ENCODE measurements at places on chromosomes 12 and 14.

DNA sequence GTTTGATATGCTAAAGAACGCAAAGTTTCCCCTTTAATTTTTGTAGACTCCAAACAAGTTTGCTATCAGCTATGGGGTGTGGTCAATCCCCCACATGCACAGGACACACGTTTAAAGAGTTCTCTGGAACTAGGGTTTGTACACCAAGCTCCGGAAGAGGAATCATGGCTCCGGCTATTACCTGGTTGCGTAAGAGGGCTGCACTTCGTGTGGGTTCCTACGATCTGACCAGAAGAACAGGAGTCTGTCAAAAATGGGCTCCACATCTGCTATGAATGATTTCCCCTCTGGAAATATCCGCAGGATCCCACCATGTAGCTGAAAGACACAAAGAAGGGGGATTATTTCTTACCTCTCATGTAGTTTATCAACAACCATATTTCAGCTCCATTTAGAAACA is 22.0 kb downstream of the EGLN3 start:
- DNase-seq: no peak

- no peak for DNase-seq
Measured at GRCh38 chr14:76101391-76102379, 50.0 kb upstream of the GPATCH2L start.

DNA sequence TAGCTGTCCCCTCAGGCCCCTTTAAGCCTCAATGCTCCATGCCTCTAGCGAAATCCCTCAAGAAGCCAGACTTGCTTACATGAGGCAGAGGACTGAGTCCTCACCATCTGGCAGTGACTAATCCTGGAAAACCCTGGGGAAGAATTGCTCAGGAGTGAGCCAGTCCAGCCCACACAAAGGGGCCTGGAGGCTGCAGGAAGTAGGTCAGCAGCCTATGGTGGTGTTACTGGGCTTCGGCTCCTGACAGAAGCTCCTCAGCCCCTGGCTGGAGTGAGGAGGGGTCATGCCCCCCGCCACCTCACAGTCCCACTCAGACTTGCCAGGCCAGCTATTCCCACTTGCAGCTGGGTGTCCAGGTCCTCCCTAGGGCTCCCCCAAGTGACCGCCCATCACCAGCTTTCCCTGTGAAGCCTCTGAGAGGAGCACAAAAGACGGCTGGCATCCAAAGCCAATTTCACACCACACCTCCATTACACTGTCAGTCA is 250.5 kb downstream of the DPF3 start:
- peak; percentile 88 for DNase-seq

- DNase-seq: no peak
Measured at GRCh38 chr14:102264775-102265174, 40.2 kb downstream of the MOK start.

GRCh38 chr12:6347367-6348338 is 5.8 kb upstream of the TNFRSF1A start:
- DNase-seq: no peak

DNA sequence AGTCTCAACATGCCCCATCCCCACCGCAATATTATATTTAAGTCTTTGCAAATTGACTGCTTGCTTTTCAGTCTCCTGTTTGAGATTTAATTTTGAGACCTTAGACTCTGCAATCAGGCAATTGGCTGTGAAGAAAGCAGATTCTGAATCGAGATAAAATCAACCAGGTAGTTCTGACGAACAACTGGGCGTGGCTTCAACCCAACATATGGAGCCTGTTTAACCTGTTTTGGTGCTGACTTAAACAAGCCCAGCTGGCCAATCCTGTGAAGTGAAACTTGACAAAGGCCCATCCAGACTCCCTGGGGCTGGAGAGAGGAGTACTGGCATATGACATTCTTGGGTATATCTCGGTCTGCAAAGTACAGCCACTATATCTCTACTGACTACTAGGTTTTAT is 9.8 kb upstream of the CIPC start:
- DNase-seq: no peak

DNA sequence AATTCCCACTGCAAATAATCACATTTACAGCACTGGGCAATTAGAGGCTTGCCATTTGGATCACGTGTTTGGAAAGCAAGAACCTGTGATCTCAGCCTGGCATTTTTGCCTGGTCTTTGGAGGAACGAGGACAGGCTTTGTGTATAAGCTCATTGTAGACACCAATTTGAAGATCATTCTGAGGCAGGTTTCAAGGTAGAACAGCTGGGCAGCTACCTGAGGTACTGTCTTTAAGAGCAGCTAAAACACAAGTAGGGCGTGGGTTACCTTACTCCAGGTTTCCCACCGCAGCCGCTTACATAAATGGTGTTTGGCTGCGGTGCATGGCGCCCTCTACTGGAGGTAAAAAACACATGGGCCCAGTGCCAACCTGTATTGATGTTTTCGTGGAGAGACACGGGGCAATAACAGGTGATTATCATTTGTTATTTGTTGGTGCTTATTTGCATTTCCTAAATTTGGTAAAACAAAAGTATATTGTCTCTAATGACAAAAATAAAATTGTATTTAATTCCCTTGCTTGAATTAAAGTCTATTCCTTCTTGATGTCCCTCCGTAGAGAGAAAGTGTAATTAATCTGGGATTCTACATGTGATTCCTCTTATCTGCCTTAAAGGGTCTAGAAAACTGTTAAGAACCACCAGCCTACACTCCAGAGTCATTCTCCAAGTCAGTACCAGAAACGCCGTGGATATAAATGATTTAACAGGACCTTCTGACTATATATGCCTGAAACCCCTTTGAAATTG is 69.7 kb downstream of the SVOP start:
- peak; percentile 20 for DNase-seq

- no peak for DNase-seq
Measured at GRCh38 chr14:105943973-105944602, 417.7 kb downstream of the TMEM121 start.

- DNase-seq: no peak
Measured at GRCh38 chr12:111981987-111982386, 31.0 kb downstream of the TMEM116 start.

GRCh38 chr12:98803468-98804209 is 158.5 kb downstream of the APAF1 start:
- DNase-seq: no peak

GRCh38 chr12:2034633-2035430 is 18.0 kb upstream of the CACNA1C start:
- no peak for DNase-seq

DNA sequence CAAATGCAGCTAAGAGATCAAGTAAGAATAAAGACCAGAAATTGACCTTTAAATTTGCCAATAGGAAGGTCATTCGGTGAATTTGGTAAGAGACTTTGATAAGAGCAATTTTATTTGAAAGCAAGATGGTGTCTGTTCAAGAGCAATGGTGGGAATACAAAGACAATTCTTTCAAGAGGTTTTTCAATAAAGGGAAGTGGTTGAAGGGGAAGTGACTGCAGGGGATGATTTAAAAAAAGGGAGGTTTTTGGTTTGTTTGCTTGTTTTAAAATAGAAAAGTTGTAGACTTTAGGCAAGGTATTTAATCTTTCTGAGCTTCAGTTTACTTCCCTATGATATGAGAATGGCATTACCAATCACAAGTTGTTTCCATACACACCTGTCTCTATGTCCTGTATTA is 4.3 kb upstream of the APPL2 start:
- DNase-seq: no peak

GRCh38 chr12:78802593-78802992 is 62.0 kb upstream of the SYT1 start:
- no peak for DNase-seq

- no peak for DNase-seq
Measured at GRCh38 chr12:13093191-13093847, 10.1 kb downstream of the GSG1 start.

DNA sequence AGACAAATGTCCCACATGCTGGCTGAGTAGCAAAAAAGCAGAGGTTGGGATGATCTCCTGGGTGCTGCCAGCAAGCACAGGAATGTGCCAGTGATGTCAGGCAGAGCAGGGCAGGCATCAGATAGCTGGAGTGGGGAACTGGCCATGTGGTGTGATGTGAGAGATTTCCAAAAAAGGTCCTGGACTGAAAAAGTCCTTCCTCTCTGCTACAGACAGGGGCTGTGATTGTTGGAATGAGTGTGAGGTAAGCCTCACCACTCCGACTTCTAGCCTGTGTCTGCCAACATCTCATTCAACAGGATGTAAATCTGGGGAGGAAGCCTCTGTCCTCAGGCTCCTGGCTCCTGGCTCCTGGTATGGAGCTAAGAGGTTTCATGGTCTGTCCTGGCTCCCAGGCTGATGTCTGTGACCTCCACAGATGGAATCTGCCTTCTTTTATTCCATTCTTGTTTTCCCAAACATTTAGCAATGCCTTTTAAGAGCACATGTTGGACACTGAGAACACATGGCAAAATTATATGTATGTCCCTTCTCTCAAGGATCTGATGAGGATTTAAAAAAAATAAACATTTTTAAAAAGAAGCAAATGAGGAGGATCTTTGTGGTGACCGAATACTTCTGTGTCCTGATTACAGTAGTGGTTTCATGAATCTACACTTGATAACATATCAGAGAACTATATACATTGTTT is 50.1 kb upstream of the STK38L start:
- no peak for DNase-seq

- DNase-seq: no peak
Measured at GRCh38 chr12:58670623-58671022, 249.7 kb downstream of the LRIG3 start.

GRCh38 chr12:45587877-45588533 is 141.5 kb upstream of the ARID2 start:
- no peak for DNase-seq

GRCh38 chr14:76607510-76607909 is 153.8 kb upstream of the VASH1 start:
- DNase-seq: no peak

- DNase-seq: no peak
Measured at GRCh38 chr14:77097006-77097699, 905 bp upstream of the CIPC start.

DNA sequence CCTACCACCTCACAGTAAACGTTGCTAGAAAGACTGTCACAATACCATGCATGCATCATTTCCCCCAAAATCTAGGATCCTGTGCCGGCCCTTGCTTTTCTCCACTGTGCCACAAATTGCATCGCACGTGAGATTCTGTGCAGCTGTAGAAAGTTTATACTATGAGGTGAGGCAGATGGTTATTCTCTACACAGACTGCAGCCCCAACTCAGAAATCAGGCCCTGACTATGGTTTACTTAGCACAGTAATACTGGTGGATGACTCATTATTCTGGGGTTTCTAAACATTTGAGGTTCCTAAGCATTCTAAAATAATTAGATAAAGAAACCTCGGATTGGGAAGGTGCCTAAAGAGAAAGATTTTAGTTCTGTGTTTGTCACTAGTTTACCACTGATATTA is 163.8 kb upstream of the CCDC198 start:
- DNase-seq: no peak

- DNase-seq: no peak
Measured at GRCh38 chr14:96863327-96863985, 66.3 kb downstream of the VRK1 start.

- DNase-seq: no peak
Measured at GRCh38 chr14:20697273-20698017, 8.9 kb downstream of the ANG start.

- no peak for DNase-seq
Measured at GRCh38 chr12:130987151-130987931, 33.6 kb downstream of the ADGRD1 start.

- DNase-seq: no peak
Measured at GRCh38 chr12:112283546-112283945, 98.7 kb downstream of the HECTD4 start.

- no peak for DNase-seq
Measured at GRCh38 chr14:68408680-68409079, 384.2 kb downstream of the ZFP36L1 start.

DNA sequence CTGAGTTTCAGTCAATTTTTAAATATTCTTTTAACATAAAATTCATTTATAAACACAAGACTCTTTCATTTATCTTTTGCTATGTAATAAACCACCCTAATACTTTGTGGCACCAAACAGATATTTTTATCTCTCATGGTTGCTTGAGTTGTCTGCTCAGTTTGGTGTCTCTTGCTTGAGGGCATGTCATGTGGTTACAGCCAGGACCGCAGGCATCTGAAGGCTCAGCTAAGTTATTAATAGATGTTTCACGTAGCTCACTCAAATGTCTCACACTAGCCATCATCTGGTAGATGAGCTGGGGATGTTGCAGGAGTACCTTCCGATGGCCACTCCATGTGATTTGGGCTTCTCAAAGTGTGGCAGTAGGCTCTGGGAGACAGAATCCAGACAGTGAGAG is 597.8 kb downstream of the ETNK1 start:
- DNase-seq: no peak

GRCh38 chr14:29853272-29853671 is 74.4 kb downstream of the PRKD1 start:
- no peak for DNase-seq

GRCh38 chr14:55077170-55078151 is 26.0 kb downstream of the MAPK1IP1L start:
- no peak for DNase-seq

DNA sequence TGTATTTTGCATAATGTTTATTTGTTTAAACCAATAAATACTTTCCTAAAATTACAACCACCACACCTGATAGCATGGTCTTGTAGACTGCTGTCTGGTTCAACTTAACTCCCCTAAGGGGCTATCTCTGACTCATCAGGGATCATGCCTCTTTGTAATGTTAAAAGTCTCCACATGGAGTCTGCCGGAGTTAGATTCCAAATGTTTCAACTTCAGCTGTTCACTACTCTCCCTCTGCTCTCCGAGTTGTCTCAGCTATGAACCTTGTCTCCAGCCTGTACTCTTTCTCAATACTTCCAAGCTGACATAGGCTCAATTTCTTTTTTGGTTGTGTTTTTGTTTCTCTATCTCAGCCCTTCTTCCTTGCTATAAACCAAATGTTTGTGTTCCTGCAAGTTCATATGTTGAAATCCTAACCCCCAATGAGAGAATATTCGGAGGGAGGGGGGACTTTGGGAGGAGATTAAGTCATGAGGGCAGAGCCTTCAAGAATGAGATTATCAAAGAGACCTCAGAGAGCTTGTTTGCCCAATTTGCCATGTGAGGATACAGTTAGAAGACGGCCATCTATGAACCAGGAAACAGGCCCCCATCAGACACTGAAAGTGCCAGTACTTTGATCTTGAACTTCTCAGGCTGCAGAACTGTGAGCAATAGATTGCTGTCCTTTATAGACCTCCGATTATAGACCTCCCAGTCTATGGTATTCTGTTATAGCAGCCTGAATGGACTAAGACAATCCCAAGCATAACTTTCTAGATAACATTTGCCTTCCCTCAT is 858.2 kb downstream of the VRK1 start:
- DNase-seq: no peak

DNA sequence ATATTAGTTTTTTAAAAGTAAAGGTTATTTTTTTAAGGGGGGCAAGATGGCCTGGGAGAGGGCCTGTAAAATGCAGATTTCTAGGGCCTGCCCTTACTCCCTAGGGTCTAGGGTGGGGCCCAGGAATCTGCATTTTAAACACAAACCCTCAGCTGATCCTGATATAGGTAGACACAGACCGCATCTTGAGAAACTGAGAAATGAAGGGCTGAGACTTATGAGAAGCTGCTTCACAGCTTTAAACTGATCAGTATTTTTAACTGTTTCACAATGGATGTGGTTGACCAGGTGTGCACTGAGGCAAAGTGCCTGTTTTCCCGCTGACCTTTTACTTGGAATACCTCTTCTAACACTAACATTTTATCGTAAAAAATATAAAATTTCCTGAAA is 84.0 kb downstream of the CCDC88C start:
- no peak for DNase-seq

Data from glomerular endothelial cell (primary cell).